Neural crest cell (in vitro differentiated cells): ENCODE measurements at places on chromosomes 12 and 14.

- DNase-seq: no peak
Measured at GRCh38 chr14:77752799-77753516, 8.0 kb downstream of the SNW1 start.

DNA sequence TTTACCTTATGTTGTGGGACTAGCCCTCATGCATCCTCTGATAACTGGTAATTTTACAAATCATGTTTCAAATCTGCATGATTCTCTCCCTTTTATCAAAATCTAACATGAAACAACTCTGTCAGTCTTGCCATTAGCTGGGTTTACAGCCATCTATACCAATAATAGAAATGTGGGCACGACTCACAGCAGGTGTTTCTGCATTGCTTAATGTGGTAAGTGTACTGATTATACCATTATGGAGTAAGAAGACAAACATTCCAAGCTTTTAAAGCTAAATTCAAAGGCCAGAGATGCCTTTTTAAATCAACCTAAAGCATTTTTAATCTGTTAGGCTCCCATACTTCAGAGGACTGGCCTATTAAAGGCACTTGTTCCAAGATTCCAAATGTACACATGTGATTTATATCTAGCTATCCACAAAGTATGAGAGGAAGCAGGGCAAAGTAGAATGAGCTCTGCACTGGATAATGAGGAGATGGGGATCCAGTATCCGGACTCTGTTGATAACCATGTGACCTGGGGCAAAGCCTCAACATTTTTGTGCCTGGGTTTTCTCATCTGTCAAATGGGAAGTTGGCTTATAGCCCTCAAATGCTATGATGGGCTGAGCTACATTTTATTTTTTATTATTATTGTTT, 52.3 kb upstream of the FUT8 start:
- no peak for DNase-seq

DNA sequence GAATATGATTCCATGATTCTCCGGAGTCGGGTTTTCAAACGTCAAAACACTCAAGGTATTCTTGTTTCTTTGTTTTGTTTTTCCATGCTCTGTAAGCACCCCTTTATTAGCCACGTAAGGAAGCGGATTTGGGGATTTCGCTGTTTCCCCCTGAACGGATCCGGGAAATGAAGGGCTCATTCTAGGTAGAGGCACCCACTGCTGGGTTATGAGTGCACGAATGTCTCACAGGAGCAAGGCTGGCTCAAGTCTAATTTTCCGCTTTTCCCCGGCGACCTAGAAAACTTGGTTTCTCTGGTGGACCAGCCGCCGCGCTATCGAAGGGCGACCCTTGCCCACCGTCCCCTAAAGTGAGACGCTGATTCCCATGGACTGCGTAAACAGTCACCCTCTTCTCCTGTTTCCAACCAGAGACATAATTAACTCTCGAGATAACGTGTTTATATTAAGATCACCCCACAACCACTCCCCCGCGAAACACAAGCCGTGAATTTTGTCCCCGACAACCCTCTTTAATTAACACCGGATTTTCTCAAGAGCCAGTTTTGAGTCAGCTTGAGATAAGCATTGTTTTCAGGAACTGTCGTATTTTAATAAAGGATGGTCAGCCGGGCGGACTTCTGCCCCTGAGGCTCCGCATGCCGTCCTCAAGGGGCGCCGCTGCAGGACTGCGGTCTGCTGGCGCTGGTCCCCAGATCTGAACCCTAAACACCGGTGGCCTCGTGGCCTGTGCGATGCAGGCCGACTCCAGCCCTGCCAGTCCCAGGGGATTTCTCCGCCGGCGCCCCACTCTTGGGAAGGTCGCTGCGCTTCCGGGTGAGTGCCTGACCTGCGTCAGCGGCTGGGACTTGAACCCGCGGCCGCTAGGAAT, 515 bp upstream of the ABCC9 start:
- peak; percentile 28 for DNase-seq

DNA sequence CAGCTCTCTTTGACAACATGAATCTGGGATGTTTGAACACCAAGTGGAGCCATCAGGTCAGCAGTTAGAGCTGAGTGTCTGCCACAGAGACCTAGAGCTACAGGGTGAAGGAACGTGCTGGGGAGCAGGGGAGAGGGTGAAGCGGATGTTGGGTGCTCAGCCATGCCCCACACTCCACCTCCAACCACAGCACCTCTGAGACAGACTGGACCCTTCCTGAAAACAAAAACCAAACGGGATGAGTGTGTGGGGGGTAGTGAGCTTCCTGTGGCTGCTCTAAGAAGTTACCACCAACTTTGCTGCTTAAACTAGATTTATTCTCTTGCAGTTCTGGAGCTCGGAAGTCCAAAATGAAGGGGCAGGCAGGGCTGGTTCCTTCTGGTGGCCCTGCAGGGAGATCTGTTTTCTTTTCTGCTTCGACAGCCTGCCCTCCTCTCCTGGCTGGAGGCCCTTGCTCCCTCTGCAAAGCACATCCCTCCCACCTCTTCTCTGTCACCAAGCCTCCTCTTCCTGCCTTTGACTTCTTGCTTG, 5.6 kb upstream of the GOLGA3 start:
- DNase-seq: no peak

DNA sequence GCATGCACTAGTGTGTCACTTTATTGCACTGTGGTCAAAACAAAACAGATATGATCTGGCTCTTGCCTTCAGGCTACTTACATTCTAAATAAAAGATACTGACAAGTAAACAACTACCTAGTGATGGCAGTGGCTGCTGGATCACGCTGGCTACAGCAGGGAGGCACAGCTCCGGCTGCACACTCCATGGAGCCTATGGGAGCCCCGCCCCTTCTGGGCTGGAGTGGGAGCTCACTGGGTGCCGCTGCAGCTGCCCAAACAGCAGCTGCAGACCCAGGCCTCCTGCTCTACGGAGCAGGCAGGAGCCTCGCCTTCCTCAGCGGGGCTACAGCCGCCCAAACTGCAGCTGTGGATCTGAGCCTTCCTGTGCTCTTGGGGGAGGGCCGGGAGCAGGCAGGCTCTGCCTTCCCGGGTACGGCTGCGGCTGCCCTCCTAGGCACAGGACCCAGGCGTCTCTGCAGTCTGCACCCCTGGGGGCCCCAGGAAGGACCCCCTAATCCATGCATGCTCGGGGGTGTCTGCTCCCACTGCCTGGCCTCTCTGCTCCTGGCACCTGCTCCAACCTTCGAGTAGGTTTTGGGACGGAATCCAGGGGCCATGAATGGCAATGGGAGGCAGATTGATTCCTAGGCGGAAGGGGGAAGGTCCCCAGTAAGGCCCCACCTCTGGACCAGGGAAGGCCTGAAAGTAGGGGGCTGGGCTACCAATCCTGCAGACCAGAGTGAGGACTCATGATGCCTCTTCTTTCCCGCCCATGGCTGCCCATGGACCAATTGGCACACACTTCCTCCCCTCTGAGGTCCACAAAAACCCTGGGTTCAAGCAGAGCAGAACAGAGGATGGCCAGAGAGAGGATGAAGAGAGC, 253.1 kb downstream of the ANO6 start:
- DNase-seq: no peak

- DNase-seq: no peak
Measured at GRCh38 chr12:109625131-109625559, 51.6 kb downstream of the MVK start.

DNA sequence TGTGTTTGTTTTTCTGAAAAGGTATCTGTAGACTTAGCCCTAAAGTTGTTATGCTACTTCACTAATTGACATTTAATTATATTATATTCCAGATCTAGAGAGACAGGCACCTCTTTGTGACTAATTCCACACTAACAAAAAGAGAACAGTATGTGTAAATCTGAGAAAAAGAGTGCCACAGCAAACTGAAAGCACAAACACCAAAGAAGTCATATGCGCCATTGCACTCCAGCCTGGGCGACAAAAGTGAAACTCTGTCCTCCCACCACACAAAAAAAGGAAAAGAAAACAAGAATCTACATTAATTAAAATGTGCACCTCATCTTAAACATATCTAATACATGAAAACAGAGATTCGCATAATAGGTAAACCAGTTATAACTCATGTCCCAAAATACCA, 4.4 kb upstream of the CSRNP2 start:
- DNase-seq: no peak

- no peak for DNase-seq
Measured at GRCh38 chr14:61512026-61512834, 183.1 kb upstream of the HIF1A start.

DNA sequence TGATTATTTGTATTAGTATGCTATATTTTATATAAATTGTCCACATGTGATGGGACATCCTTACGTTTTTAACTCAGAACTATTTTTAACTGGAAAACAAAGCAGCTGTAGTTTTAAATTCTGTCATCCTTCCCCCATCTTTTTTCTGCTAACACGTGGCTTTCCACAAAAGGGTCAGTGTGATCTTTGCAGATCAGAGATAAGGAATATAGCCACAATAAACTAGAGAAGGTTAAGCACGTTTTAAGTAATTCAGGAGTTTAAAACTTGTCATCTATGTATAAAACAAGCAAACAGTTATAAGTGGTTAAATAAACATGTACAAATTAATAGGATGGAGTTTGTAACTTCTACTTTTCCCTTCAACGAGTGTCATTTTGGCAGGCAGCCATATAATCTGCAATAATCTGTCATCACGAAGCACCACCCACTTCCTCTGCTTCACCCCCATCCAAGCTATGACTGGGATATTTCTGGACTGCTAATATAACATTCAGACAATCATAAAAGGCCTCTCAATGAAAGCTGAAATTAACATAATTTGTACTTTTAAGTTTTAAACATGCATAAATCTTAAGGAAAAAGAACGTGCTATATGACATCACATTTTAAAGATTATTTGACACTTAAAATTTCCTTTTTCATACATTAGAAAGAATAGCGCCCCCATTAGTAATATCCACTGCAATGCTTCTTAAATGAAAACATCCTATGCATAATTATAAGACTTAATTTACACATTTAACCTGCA, 15.3 kb downstream of the TAOK3 start:
- DNase-seq: no peak

DNA sequence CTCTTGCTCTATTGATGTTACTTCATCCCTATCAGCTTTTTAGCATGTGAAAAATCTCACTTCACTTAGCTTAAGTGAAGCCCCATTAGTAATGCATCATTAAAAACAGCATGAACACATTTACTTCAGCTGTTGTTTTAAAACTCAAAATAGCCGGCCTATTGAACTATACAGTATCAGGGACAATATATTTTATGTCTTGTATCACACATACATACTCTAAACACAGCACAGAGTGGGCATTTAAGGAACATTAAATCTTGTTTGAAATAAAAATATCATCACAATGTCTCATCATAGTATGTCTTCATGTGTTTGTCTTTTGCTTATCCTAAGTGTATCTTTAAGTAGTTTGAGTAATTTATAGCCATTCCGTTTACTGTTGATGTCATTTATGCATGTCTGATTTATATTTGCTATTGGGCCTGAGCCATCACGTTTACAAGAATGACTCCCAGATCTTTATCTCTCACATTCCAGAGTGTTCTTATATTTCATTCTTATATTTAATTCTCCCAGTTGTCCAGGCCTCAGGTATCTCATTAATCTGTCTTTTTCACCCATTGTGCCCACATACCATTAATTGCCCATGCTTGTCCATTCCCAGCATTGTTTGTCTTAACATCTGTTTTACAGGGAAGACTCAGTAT, 57.5 kb downstream of the ARHGAP5 start:
- no peak for DNase-seq

DNA sequence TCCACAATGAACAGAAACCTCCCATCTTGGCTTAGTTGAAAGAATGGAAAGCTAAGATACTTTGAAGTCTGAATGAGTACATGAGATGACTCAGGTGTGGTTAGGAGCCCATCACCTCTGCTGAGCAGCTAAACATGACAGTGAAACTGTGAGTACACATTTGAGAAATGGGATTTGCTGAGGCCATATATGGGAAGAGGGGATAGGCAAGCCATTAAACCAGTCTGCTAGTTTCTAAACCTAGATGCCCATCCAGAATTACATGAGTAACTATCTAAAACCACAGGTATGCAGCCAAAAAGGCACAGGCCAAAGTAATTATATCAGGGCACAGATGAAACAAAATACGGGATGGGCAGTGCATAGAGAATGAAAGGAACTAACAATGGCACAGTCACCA, 41.2 kb downstream of the NKX2-1 start:
- no peak for DNase-seq

GRCh38 chr12:102971227-102971626, 13.8 kb downstream of the ASCL1 start:
- DNase-seq: no peak

DNA sequence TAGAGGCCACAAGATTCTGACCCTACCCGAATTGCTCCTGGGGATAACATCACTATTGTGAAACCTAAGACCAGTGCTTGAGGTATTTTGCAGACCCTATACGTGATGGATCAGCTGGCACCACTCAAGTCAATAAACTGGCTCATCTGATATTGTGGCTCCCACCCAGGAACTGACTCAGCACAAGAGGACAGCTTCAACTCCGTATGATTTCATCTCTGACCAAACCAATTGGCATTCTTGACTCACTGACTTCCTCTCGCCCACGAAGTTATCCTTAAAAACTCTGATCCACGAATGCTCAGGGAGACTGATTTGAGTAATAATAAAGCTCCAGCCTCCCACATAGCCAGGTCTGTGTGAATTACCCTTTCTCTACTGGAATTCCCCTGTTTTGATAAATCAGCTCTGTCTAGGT, 1036.1 kb upstream of the TMEM132C start:
- no peak for DNase-seq

GRCh38 chr12:103809154-103809553, 31.9 kb downstream of the NT5DC3 start:
- DNase-seq: no peak

GRCh38 chr12:17588968-17589367, 501.0 kb downstream of the RERGL start:
- DNase-seq: peak; percentile 22

DNA sequence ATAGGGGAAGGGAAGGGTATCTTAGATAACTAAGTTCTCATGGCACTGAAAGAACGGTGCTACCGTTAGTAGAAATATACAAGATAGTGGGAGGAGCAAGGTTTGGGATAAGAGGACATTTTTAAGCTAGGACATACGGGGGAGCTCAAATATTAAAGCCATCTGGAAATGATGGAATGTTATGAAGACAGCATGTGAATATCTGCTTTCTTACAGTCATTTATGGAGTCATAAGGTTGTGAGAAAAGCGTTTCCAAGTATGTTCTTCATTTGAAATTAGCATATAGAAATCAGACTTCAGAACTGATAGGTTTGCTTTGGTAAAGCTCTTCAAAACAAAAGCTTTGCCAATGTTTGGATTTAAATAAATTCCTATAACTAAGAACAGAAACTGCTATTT, 62.3 kb downstream of the OTOGL start:
- no peak for DNase-seq

DNA sequence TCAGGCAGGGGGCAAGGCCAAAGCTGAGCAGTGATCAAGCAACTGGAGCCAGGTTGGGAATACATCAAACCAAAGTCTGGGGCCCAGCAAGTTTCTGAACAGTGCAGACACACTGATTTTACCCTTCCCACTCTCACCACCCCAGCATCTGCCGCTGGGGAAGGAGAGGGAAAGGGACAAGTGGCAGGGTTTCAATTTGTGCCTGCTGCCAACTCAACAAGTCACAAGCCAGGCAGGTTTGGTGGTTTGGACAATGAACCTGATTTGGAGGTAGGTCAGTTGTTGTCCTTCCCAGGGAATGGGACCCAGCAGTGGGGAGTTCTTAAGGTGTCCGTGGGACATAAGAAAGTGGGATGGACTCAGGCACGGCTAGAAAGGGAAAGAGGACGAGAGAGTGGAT, 151.9 kb upstream of the NOS1 start:
- no peak for DNase-seq
